A549 treated with ZK216348 at 1 μM for 4 hours (cell line): ENCODE measurements at places on chromosomes 3 and 15. TPM values are rescaled to one million over a fixed set of nuclear protein-coding genes. Genes with fewer than 3 reads are reported as not detected.

Gene NOX5
- total RNA-seq: 0.12 to 0.41 TPM (median 0.26 TPM) in 5 replicates

Gene SHC4
- total RNA-seq: 0.54 to 1.4 TPM (median 0.80 TPM) in 5 replicates

Gene DLEC1
- total RNA-seq: 0.05 to 0.09 TPM in 2 of 5 replicates, not detected in the others

Gene ADCY5
- 0.23 to 0.45 TPM (median 0.32 TPM) in 5 replicates for total RNA-seq

Gene LOXL1
- total RNA-seq: 0.34 to 1.7 TPM (median 0.55 TPM) in 5 replicates

Gene RTP1
- total RNA-seq: not detected in 5 replicates

Gene ILDR1
- total RNA-seq: not detected in 5 replicates

Gene CHL1
- total RNA-seq: not detected in 5 replicates

Gene ALDH1A2
- 0.38 to 0.59 TPM in 2 of 5 replicates, not detected in the others for total RNA-seq

Gene DAZL
- total RNA-seq: not detected in 5 replicates

Gene CASR
- total RNA-seq: not detected in 5 replicates

Gene SCN11A
- total RNA-seq: 0.02 TPM in 2 of 5 replicates, not detected in the others

Gene OXSR1
- 23.2 to 41.1 TPM (median 34.8 TPM) in 5 replicates for total RNA-seq

Gene GOLGA8G
- not detected in 5 replicates for total RNA-seq

Gene ATP10A
- total RNA-seq: 5.7 to 9.9 TPM (median 8.0 TPM) in 5 replicates

Gene GOLGA8H
- 1.2 to 3.7 TPM (median 3.2 TPM) in 5 replicates for total RNA-seq

Gene GNAT1
- 0.07 TPM in 1 of 5 replicates, not detected in the others for total RNA-seq

Gene FBXW12
- not detected in 5 replicates for total RNA-seq

Gene SLCO2A1
- total RNA-seq: 0.02 to 0.22 TPM (median 0.06 TPM) in 4 of 5 replicates, not detected in the other

Gene ALDH1A3
- 16.2 to 19.9 TPM (median 18.9 TPM) in 5 replicates for total RNA-seq

Gene RLBP1
- not detected in 5 replicates for total RNA-seq

Gene CHRFAM7A
- total RNA-seq: 4.7 to 7.8 TPM (median 6.7 TPM) in 5 replicates

Gene USP8
- 35.2 to 53.1 TPM (median 39.3 TPM) in 5 replicates for total RNA-seq

Gene IP6K1
- 13.7 to 26.5 TPM (median 21.9 TPM) in 5 replicates for total RNA-seq

Gene GHRL
- total RNA-seq: not detected in 5 replicates

Gene ZNF385D
- not detected in 5 replicates for total RNA-seq

Gene EFHB
- 0.53 to 1.6 TPM (median 0.75 TPM) in 5 replicates for total RNA-seq

Gene BTLA
- total RNA-seq: 0.08 TPM in 1 of 5 replicates, not detected in the others

Gene PROS1
- 6.8 to 13.9 TPM (median 11.6 TPM) in 5 replicates for total RNA-seq

Gene SEMA7A
- 1.9 to 2.7 TPM (median 2.1 TPM) in 5 replicates for total RNA-seq

Gene PSTPIP1
- total RNA-seq: not detected in 5 replicates

Gene NOP10
- 511 to 617 TPM (median 553 TPM) in 5 replicates for total RNA-seq

Gene DUSP7
- total RNA-seq: 16.2 to 20.6 TPM (median 18.4 TPM) in 5 replicates

Gene TMEM87A
- total RNA-seq: 23.9 to 41.2 TPM (median 26.0 TPM) in 5 replicates

Gene P2RY14
- total RNA-seq: not detected in 5 replicates

Gene NR2E3
- total RNA-seq: 0.20 to 0.23 TPM in 2 of 5 replicates, not detected in the others

Gene LRRIQ4
- total RNA-seq: not detected in 5 replicates

Gene WDR72
- total RNA-seq: 4.2 to 6.9 TPM (median 6.7 TPM) in 5 replicates

Gene SNX22
- 0.59 to 1.1 TPM (median 0.78 TPM) in 5 replicates for total RNA-seq

Gene TOPBP1
- total RNA-seq: 21.1 to 32.5 TPM (median 26.9 TPM) in 5 replicates

Gene TM4SF4
- total RNA-seq: 31.8 to 40.4 TPM (median 35.0 TPM) in 5 replicates

Gene TIMP4
- total RNA-seq: 10.8 to 13.2 TPM (median 12.0 TPM) in 5 replicates

Gene ZPLD1
- total RNA-seq: 0.04 to 0.05 TPM in 2 of 5 replicates, not detected in the others

Gene DNAJA4
- 0.05 TPM in 1 of 5 replicates, not detected in the others for total RNA-seq

Gene PLCH1
- total RNA-seq: 0.83 to 1.2 TPM (median 1.0 TPM) in 5 replicates

Gene TMEM212
- total RNA-seq: not detected in 5 replicates

Gene GOLGA6D
- 0.07 TPM in 1 of 5 replicates, not detected in the others for total RNA-seq

Gene P2RY12
- total RNA-seq: not detected in 5 replicates

Gene IL12A
- total RNA-seq: 0.94 to 2.0 TPM (median 1.0 TPM) in 5 replicates

Gene CPEB1
- 2.8 to 3.9 TPM (median 3.0 TPM) in 5 replicates for total RNA-seq

Gene POTEB
- not detected in 5 replicates for total RNA-seq

Gene GOLGA6A
- total RNA-seq: 0.06 TPM in 1 of 5 replicates, not detected in the others
